Stimulated activated CD8-positive, alpha-beta memory T cell treated with anti-CD3 and anti-CD28 coated beads, Interleukin-4, amount 100 ng/mL, for 1 hour (primary cell): ENCODE measurements at places on chromosomes 4 and X.
A peak's percentile ranks its signal among the peaks of the same experiment; 100 is the strongest.

GRCh38 chr4:128803783-128804182, 5.7 kb upstream of the JADE1 start:
- no peak for DNase-seq

- no peak for DNase-seq
Observed at GRCh38 chr4:104591510-104591911, 96.8 kb upstream of the CXXC4 start.

DNA sequence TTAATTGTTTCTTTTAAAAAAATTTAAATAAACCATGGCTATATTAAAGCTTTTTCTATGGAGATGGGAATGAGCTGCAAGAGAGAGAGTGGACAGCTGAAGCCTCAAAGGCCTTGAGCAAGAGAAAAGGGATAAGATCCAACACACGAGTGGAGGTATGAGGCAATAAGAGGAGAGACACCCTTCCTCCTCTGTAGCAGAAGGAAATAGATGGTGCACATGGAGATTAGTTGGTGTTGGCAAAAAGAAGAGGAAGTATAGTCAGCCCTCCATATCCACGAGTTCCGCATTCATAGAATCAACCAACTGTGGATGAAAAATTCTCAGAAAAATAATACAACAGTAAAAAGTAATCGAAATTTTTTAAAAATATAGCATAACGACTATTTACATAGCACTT, 3.2 kb downstream of the CXorf38 start:
- DNase-seq = no peak

DNA sequence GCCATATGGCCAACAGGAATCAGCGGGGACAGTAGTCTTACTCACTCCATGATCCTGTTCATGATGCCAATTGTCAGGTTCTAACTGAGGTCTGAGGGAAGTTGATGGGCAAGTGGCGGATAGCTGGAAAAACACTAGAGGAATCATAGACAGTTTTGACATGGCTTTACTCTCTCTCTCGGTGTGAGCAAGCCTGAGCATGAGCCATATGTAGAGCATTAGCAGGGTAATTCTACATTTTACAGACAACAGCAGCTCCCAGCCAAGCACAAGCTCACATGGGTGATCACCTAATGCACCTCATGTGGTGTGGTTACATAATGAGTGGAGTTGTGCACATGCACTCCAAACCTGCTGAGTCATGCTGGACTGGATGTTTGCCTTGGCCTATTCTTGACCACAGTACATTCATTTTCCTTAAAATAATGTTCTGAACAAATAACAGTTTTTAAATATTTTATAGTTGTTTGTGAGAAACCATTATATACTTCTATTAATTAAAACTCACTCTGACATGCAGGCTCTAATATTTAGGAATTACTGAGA, 429.2 kb downstream of the GPAT3 start:
- DNase-seq = no peak

DNA sequence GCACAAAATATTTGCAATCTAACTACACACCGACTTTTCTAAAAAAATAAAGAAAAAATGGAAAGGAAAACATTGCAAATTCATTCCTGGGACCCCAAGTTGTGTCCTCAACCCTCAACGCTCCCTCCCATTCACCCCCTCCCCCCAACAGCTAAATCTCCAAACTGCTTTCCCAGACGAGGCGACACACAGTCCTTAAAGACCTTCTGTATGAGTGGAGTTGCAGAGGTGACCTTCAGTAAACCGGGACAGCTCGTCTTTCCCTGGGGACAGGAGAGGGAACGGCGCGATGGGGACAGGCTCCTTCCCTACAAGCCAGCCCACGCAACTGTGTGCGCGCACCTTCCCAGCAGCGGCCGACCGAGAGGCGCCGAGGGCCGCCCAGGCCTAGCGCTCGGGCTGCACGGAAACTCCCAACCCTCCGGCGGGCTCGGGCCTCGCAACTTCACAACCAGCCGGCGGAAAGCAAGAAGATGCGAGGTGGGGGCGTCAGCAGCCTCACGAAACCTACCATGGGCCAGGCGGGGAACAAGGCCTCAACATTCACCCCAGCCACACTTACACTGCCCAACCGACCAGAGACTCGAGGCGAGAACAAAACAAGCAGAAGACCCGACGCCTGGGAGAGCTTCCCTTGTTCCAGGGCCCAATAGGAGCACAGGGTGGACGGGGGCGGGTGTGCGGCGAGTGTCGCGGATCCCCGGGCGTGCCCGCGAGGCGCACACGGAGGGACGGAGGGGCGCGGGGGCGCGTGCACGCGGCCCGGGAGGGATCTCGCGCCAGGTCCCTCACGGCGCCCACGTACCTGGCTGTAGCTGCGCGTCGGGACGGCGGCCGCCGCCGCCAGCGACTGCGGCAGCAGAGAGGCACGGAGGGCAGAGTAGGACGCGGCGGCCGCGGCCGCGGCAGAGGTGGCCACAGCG, 763 bp downstream of the GRSF1 start:
- DNase-seq = peak; percentile 27

- DNase-seq = no peak
Observed at GRCh38 chrX:10979956-10980355, 131.2 kb upstream of the HCCS start.

- DNase-seq = no peak
Observed at GRCh38 chr4:110344165-110344564, 131.8 kb upstream of the ENPEP start.

GRCh38 chrX:13835825-13836224, 18.9 kb upstream of the GPM6B start:
- no peak for DNase-seq

- DNase-seq = no peak
Observed at GRCh38 chrX:71160475-71160874, 15.8 kb downstream of the NLGN3 start.

- no peak for DNase-seq
Observed at GRCh38 chr4:22512306-22512705, 3.6 kb downstream of the ADGRA3 start.

DNA sequence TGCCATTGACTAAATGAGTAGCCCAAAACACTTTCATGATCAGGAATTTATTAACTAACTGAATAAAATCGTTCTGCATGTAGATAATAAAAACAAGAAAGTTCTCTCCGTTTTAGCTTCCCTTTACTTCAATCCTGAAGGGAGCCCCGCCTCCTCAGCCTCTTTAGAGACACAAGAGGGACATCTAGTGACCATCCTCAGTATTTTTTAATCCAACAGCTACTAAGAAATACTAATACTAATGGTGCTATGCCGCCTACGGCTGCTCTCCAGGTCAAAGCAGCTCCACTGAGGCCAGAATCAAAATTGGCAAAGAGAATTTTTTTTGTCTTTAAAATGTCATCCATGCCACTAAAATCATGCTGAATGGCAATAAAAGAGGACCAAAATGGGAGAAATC, 3.2 kb upstream of the PCDH19 start:
- no peak for DNase-seq

- no peak for DNase-seq
Observed at GRCh38 chr4:127018381-127018780, 614.4 kb upstream of the INTU start.

DNA sequence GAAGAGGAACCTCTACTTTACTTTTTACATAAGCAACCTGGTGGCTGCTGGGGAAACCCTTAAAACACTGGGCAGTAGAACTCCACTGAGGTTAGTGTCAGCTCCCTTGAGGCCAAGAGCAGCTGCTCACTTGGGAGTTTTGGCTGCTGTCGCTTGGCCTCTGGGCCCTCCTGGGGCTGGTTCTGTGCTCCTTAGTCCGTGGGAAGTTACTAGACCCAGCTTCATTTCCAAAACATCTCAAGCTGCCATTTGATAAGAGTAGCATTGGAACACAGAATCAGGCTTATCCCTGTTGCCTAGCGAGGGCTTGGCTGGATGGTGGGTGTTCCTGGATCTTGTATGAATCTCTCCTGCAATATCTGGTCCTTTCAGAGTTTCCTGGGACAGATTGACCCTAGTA, 26.1 kb downstream of the RNF4 start:
- no peak for DNase-seq

DNA sequence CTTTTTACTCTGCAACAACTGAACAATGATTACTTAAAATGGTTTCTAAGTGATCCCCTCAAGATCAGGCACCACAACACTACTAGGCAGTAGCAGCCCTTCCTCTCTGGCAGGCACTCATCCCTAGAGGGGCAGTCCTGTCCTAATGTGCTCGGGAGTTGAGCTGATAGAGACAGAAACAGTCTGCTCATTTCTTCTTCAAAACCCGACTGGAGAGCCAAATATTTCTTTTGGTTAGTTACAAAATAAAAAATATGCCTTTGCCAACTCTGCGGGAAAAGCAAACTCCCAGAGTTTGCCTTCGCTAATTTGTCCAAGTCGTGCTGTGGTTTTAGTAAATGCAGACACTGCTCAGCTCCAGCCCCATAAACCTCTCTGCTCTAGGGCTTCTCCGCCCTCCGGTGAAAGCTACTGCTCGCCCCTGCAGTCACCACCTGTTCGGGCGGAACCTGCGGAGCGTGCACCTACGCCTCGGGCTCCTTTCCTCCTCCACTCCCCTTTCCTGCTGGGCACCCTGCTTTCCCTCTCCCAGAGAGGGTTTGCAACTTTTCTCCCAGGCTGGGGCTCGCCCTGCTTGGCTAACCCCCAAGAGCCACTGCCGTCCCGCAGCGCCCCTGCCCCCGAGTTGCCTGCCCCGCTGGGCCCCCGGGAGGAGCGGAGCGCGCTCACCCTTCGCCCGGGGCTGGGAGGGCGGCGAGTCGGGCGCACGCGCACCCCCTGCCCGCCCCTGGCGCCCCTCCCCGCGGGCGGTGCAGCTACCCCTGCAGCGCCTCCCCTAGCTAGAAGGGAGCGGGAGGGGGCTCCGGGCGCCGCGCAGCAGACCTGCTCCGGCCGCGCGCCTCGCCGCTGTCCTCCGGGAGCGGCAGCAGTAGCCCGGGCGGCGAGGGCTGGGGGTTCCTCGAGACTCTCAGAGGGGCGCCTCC, at the start of gene NPNT:
Gene NPNT, plus strand, starts transcription at position 812 of the 923 bp plus-strand sequence. CDS start 182 bp downstream, outside the sequence.
- DNase-seq = no peak

- no peak for DNase-seq
Observed at GRCh38 chr4:188432328-188432727, 293.1 kb downstream of the TRIML1 start.

DNA sequence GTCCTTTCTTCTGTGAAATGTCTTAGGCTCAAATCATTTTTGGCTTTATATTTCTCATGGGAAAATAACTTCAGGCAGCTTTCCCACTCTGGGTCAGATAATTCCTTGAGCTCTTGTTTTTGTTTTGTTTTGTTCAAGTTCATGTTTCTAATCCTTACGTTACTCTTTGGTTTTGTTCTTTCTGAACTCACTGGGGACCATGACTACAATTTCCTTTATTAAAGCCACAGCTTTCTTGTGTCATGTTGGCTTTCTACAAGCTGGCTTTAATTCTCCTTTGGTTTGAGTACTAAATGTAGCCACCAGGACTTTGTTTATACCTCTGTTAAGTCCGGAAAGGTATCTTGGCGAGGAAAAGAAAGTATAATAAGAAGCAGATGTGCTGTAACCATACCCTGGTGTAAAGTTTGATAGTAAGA, 30.8 kb upstream of the ANXA3 start:
- DNase-seq = no peak

DNA sequence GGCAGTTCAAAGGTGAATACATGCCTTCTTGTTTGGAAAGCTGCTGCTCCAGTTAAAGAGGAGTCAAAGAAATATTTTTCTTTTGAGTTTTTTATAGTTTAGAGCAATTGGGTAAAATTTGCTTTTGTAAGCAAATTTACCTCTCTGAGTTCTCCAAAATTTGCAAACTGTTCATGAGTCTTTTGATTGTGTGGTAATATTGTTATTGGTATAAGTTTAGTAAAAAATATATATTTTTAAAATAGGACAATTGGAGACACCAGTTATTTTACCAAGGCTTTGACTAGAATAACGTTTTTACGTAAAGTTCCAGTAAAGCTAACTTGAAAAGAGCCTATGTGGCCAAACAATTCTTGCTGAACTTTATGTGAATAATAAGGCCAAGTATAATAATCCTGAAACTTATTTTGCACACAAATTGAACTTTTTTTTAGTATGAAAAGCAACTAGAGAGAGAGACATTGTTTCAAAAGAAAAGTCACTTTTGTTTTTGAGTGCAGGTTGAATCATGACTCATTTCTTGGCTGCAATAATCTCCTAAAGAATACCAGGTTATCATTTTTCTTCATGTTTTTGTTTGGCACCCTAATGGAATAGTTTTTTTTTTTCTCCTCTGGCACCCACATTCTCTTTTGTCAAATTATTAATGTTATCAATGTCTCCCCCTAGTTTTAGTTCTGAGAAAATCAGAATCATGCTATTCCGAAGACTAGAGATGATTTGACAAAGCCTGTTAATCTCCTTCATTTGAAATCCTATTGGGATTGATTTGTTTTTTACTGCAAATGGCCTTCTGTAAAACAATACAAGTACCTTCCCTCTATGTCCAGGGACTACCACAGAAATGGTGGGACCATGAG, 57.1 kb downstream of the UGT2B10 start:
- no peak for DNase-seq

- DNase-seq = no peak
Observed at GRCh38 chr4:47729131-47729680, 108.7 kb downstream of the CORIN start.

DNA sequence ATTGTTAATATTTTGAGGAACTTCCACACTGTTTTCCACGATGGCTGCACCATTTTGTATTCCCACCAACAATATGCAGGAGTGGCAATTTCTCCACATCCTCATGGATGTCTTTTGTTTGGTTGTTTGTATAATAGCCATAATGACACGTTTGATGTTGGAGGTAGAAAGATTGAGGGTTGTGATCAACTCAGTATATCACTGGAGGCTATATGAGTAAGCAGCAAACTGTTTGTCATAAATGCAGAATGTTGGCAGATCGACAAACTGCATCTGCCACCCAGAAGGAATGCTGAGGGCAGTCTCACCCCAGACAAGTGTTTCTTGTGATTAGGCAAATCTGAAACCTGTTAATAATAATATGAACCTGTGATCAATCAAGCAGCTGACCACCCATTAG, 243.9 kb upstream of the WDFY3 start:
- no peak for DNase-seq

DNA sequence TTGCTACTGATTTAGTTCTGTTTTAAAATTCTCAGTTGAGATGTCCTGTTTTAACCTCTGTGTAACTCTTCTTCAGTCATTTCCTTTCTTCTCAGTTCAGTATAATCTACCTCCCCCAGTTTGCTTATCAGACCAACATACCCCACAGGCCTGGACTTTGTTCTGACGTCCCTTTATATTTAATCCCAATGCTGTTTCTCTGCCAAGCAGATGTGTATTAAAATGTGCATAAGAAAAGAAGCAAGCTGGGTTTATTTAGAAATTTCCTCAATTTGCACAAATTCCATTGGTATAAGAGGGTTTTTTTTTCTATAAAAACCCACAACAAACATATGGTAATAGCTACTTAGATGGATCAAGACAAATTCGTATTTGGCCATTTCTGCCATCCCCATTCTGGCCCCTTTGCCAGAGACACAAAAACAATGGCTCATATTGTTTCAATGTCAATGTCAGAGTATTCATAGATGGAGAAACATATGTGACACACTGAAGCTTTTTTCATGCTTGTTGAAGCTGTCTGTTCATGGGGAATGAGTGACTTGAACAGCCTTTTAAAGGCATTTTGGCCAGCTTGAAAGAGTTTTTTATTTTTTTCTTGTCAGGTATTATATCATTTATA, 24.5 kb downstream of the HCCS start:
- DNase-seq = no peak

- no peak for DNase-seq
Observed at GRCh38 chr4:2875556-2875955, 31.9 kb downstream of the ADD1 start.

GRCh38 chr4:19803406-19803805, 448.3 kb upstream of the SLIT2 start:
- no peak for DNase-seq

GRCh38 chr4:75845992-75846391, 56.3 kb downstream of the PPEF2 start:
- DNase-seq = no peak
